ENCODE measurements at places on chromosomes 7 and 10. TPM values are rescaled to one million over a fixed set of nuclear protein-coding genes. Genes with fewer than 3 reads are reported as not detected.
A peak's percentile ranks its signal among the peaks of the same experiment; 100 is the strongest.

DNA sequence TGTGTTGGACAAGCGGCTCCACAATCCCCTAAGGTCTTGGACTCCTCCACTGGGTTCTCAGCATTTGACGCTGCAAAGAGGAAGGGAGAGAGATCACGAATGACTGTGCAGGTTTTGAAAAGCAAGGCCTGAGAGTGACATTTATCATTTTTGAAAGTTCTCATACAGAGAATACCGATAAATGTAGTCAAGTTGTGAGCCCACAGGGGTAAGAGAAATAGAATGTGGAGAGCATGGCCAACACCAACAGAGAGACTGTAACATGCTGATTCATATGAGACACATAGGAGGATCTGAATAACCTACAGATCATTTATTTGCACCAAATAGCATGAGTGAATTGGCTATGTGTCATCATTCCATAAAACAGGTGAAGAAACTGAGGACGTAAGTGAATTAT lies 230.5 kb upstream of the MBL2 start:
- no peaks in the 10 kb centered on the region for H3K4me1 ChIP-seq
- H3K36me3 ChIP-seq, result no peaks in the 10 kb centered on the region
- DNase-seq, result no peak

DNA sequence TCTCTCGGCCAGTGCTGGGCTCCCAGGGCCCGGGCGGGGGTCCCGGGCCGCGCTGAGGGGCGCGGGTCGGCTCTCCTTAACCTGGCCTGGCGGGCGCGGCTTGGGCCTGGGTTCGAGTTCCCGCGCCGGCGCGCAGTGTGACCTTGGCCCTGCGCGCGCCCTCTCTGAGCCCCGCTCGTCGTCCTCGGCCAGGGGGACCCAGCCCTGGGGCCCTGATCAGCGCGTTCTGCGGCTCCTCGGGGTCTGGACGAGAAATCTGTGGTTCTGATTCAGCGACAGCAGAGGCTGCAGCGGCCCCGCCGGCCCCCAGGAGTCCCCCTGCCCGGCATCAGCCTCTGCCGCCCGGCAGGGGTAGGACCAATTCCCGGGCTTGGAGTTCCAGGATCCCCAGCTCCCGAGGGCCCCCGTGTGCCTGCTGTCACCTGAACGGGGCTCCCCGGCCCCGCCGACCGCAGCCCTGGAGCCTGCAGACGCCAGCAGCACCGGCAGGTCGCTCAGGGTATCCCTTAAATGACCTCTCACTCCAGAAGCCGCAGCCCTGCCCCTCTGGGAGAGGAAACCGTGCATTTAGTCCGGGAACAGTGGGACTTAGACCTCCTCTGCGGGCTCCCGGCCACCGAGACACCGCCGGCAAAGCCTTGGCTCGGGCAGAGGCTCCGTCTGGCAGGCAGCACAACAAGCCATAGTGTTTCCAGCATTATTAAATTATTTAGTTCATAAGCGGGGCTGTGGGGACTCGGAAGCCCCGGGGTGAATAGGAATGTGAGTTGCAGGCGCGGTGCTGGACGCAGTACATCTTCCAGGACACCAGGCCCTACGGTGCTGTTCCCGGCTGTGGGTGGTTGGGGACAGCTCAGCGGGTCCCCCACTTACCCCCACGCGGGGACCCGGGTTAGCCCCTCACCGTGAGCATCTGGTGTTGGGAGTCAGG lies 572 bp downstream of the CHST12 start:
- peak overlapping the region; percentile 79 for H3K4me3 ChIP-seq
- H3K36me3 ChIP-seq, result peaks cover 17% of the 10 kb centered on the region
- H3K27me3 ChIP-seq, result no peaks in the 10 kb centered on the region
- H3K4me1 ChIP-seq, result peaks cover 54% of the 10 kb centered on the region

GRCh38 chr7:69588773-69589172 lies 9.5 kb upstream of the AUTS2 start:
- no peak overlapping the region for H3K4me3 ChIP-seq
- H3K27ac ChIP-seq, result no peak overlapping the region
- H3K27me3 ChIP-seq, result no peaks in the 10 kb centered on the region
- no peak for DNase-seq
- no peaks in the 10 kb centered on the region for H3K4me1 ChIP-seq
- no peaks in the 10 kb centered on the region for H3K36me3 ChIP-seq

DNA sequence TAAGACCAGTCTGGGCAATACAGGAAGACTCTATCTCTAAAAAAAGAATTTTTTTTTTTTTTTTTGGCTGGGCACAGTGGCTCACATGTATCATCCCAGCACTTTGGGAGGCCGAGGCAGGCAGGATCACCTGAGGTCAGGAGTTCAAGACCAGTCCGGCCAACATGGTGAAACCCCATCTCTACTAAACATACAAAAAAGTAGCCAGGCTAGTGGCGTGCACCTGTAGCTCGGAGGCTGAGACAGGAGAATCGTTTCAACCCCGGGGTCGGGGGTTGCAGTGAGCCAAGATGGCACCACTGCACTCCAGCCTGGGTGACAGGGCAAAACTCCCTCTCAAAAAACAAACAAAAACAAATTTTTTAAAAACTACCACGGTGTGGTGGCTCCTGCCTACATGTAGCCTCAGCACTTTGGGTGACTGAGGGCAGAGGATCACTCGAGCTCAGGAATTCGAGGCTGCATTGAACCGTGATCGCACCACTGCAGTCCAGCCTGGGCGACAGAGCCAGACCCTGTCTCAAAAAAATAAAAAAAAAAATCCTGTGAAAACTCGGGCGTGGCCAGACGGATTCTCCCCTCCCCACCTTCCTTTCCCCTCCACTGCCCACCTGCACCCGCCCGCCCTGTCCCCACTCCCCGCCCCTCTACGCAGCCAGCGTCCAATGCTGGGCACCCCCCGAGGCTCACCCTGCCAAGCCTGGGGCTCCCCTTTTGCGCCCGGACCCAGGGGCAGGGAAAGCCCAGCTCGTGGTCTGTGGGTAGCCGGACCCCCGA lies 745 bp upstream of the ORAI2 start:
- peaks cover 39% of the 10 kb centered on the region for H3K4me1 ChIP-seq
- peak overlapping the region; percentile 72 for H3K4me3 ChIP-seq
- peak overlapping the region; percentile 89 for H3K27ac ChIP-seq
- H3K27me3 ChIP-seq, result no peaks in the 10 kb centered on the region
- H3K36me3 ChIP-seq, result peaks cover 26% of the 10 kb centered on the region
- DNase-seq, result no peak

- no peaks in the 10 kb centered on the region for H3K27me3 ChIP-seq
- H3K4me1 ChIP-seq, result peaks cover 3% of the 10 kb centered on the region
- no peak for DNase-seq
- H3K4me3 ChIP-seq, result no peak overlapping the region
- H3K36me3 ChIP-seq, result no peaks in the 10 kb centered on the region
- H3K27ac ChIP-seq, result no peak overlapping the region
Measured at GRCh38 chr10:118567701-118568248, 27.7 kb downstream of the PRLHR start.

- no peak overlapping the region for H3K4me3 ChIP-seq
- H3K4me1 ChIP-seq, result no peaks in the 10 kb centered on the region
- no peaks in the 10 kb centered on the region for H3K27me3 ChIP-seq
- no peak overlapping the region for H3K27ac ChIP-seq
Measured at GRCh38 chr7:124700655-124701054, 64.9 kb downstream of the GPR37 start.

GRCh38 chr10:114674346-114674745 lies 16.3 kb upstream of the ABLIM1 start:
- no peak overlapping the region for H3K27ac ChIP-seq
- DNase-seq, result no peak
- H3K4me3 ChIP-seq, result no peak overlapping the region
- H3K27me3 ChIP-seq, result peaks cover 18% of the 10 kb centered on the region

GRCh38 chr10:621513-621912 lies 68.0 kb downstream of the DIP2C start:
- no peaks in the 10 kb centered on the region for H3K4me1 ChIP-seq
- H3K27me3 ChIP-seq, result peaks cover 12% of the 10 kb centered on the region
- H3K4me3 ChIP-seq, result no peak overlapping the region
- no peaks in the 10 kb centered on the region for H3K36me3 ChIP-seq

GRCh38 chr7:10579561-10579960 lies 394.1 kb upstream of the PHF14 start:
- DNase-seq, result no peak
- H3K4me3 ChIP-seq, result no peak overlapping the region
- no peak overlapping the region for H3K27ac ChIP-seq
- no peaks in the 10 kb centered on the region for H3K36me3 ChIP-seq
- H3K4me1 ChIP-seq, result no peaks in the 10 kb centered on the region

- H3K36me3 ChIP-seq, result no peaks in the 10 kb centered on the region
- H3K4me1 ChIP-seq, result no peaks in the 10 kb centered on the region
- no peaks in the 10 kb centered on the region for H3K27me3 ChIP-seq
- no peak for DNase-seq
Measured at GRCh38 chr7:101555921-101556275, 73.2 kb downstream of the MYL10 start.

DNA sequence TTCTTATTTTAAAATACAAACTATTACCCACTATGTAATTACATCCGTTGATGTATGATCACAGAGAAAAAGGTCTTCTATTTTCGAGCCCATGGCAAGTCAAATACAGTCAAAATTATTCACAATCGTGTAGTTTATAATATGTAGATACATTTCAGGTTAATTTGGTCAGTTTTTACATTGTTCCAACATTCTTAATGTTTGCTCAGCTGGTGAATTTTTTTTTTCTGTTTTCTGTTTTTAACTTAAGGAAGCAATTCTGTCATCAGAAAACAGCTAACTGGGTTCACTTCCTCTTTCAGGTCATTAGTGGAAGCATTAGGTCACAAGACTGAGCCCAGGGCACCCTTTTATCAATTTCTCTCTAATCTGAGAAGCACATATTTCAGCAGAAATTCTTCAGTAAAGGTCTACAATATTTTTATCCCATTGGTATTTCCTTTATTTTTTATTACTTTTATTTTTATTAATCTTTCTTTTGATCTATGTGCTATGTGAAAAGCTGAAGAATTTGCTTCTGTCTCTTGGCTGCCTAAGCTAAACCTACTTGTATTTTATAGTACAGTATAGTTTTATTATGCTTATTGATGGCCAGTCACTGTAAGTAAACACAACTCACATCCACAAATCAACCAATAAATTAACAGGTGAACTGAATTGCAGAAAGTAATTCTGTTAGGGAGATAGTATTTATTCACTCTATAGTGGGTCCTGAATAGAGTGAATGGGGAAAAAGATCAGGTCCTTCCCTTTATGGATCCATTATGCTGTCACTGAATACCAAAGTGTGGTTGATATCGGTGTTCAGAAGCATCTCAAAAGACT lies 84.6 kb downstream of the ICA1 start:
- H3K4me3 ChIP-seq, result peak overlapping the region; percentile 62
- H3K4me1 ChIP-seq, result peaks cover 51% of the 10 kb centered on the region
- H3K27ac ChIP-seq, result peak overlapping the region; percentile 95
- DNase-seq, result no peak
- H3K36me3 ChIP-seq, result no peaks in the 10 kb centered on the region

GRCh38 chr10:2038036-2038435 lies 300.7 kb upstream of the ADARB2 start:
- no peak for DNase-seq
- no peak overlapping the region for H3K27ac ChIP-seq
- H3K4me1 ChIP-seq, result no peaks in the 10 kb centered on the region
- no peaks in the 10 kb centered on the region for H3K36me3 ChIP-seq
- H3K27me3 ChIP-seq, result no peaks in the 10 kb centered on the region
- no peak overlapping the region for H3K4me3 ChIP-seq

DNA sequence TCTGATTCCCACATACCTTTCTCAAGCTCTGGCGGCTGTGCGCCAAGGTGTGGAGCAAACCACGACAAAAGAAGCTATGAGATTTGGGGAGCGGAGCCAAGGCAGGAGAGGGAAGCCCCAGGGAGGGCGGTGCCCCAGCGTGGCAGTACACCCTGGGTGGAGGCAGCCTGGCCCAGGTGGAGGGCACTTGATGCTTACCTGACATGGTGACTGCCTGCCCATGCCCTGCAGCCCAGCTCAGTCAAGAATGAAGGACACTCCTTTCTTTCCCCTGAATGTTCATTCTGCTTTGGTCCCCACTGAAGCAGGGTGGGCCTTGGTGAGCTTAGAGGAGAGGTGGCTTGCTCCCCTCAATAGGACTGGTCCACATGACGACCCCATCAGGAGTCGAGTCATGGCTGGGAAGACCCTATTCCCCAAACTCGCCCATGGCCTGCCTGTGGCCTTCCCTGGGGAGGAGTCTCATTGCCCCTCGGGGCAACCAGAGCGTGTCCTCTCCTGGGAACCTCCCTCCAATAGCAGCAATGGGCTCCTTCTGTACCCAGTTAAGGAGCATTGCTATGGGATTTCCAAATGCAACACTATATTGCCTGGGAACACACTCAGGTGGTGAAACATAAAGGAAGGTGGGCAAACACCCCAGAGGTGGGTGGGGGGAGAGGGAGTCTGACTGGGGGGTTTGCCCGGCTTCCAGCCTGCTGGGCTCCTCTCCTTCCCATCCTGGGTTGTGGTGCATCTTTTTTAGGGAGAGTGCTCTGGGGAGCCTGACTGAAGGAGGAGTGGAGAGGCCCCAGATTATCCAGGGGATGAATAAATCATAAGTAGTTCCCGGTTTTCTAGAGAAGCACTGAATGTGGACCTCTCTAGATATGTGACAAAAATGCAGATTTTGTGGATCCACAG lies 22.7 kb downstream of the RAMP3 start:
- H3K27me3 ChIP-seq, result peaks cover 9% of the 10 kb centered on the region
- H3K4me1 ChIP-seq, result no peaks in the 10 kb centered on the region
- H3K36me3 ChIP-seq, result no peaks in the 10 kb centered on the region
- DNase-seq, result no peak

- no peak for DNase-seq
- H3K27ac ChIP-seq, result no peak overlapping the region
- no peaks in the 10 kb centered on the region for H3K27me3 ChIP-seq
- H3K4me1 ChIP-seq, result peaks cover 36% of the 10 kb centered on the region
- no peak overlapping the region for H3K4me3 ChIP-seq
- H3K36me3 ChIP-seq, result peaks cover 47% of the 10 kb centered on the region
Measured at GRCh38 chr7:149863500-149863899, 10.3 kb upstream of the ATP6V0E2 start.

DNA sequence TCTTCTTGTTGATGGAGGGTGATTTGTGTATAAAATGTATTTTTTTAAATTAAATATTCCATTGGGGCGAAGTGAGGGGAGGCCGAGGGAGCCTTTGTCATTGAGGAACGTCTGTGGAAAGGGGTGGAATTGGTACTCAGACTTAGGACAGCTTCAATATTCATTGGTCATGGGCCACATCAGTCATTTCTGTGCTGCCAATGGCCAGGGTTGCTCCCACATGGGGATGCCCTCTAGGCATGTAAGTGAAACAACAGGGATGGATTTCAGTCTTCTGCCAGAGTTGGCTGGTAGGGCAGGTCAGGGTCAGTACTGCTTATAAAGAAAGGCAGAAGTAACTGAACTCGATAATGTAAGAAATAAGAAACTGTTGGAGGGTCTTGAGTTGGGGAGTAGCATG lies 47.2 kb downstream of the NEURL1 start:
- H3K36me3 ChIP-seq, result no peaks in the 10 kb centered on the region
- H3K4me1 ChIP-seq, result peaks cover 15% of the 10 kb centered on the region
- H3K27me3 ChIP-seq, result peaks cover 21% of the 10 kb centered on the region
- H3K27ac ChIP-seq, result no peak overlapping the region

DNA sequence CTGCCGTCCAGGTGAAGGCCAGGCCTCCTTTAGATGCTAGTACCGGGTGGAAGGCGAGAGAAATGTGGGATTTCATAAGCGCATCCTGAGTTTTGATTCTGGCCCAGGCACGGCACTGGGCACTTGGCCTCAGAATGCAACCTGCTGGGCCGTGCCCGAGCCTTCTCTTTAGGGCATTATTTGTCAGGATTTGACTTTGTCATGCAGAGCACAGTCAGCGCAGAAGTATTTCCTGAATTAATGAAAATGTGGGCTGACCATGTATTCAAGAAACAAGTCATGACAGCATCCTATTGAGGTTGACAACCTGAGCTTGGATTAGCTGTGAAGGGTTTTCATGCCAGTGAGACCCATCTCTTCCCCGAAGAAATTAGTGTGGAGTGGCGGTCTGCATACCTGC lies 34.4 kb downstream of the RCC1L start:
- H3K4me3 ChIP-seq, result no peak overlapping the region
- H3K27me3 ChIP-seq, result no peaks in the 10 kb centered on the region
- H3K36me3 ChIP-seq, result peaks cover 21% of the 10 kb centered on the region
- H3K4me1 ChIP-seq, result peaks cover 4% of the 10 kb centered on the region

Gene MUC12
- total RNA-seq, result 0.85 TPM

Gene DNAJB6
- 125 TPM for total RNA-seq

Gene DGKI
- 2.8 TPM for total RNA-seq

Gene ADAM22
- 4.0 TPM for total RNA-seq
